Activated T-cell treated with anti-CD3 and anti-CD28 coated beads, Interleukin-2, amount 50 U/mL, for 72 hours (primary cell): ENCODE measurements at places on chromosomes 1 and 21.

GRCh38 chr21:40404396-40404800 lies 442.6 kb downstream of the DSCAM start:
- no peak overlapping the region for H3K27ac ChIP-seq
- no peaks in the 10 kb centered on the region for H3K27me3 ChIP-seq

DNA sequence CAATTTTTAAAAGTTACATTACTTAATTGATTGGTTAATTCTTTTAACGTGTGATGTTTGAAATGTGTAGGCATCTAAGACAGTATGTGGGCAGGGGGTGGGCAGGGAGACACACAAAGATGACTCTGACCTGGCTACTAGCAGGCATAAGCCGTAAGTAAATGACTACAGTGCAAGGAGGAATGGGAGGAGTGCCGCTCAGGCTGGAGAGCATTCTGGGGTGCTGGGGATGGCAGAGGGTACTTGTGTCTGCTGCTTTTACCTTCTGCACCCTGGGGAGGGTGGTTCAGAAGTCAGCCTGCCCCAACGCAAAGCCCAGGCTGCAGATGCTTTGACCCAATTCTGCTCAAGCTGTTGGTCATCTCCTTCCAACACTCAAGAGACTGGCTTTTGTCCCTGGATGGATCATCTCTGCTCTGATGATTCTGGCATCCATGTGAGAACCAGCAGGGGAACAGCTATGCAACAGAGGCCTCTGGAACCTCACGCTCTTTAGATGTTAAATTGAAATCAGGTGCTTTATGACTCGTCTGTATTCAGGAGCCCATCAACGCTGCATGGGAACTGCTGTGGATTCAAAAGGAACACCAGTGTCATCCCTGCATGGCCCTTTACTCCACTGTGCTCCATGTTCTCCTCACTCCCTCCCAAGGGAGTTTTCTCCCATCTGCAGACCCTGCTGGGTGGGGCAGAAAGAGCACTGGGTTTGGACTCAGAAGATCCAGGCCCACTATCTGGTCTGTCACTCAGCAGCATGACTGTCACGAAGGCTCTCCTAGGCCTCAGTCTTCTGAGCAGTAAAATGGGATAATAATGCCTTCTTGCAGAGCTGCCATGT lies 78.8 kb downstream of the FAM78B start:
- peaks cover 19% of the 10 kb centered on the region for H3K27me3 ChIP-seq
- no peaks in the 10 kb centered on the region for H3K4me1 ChIP-seq
- no peaks in the 10 kb centered on the region for H3K36me3 ChIP-seq
- no peak overlapping the region for H3K4me3 ChIP-seq

DNA sequence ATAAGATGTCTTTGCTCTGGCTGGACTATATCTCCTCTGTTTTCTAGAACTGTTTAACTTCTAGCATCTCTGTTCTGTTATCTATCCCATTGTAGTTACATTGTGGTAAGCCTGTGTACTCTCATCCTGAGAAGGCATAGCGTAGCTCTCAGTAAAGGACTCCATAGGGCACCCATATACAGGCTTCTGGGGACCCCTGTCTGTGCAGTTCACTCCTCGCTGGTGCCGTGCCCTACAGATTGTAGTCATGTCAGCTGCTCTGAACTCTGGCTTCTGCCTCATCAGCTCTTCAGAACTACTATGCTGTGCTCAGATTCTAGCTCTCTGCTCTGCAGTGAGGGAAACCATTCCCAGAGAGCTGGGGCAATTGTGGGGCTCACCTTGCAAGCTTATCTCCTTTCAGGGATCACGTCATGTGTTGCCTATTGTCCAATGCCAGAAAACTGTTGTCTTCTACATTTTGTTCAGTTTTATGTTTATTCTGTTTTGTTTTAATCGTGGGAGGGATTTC lies 181.3 kb upstream of the USP24 start:
- no peak for DNase-seq
- no peak overlapping the region for H3K4me3 ChIP-seq
- H3K36me3 ChIP-seq = no peaks in the 10 kb centered on the region
- H3K4me1 ChIP-seq = no peaks in the 10 kb centered on the region
- H3K27ac ChIP-seq = no peak overlapping the region

- H3K4me1 ChIP-seq = no peaks in the 10 kb centered on the region
- DNase-seq = no peak
- no peak overlapping the region for H3K27ac ChIP-seq
- H3K4me3 ChIP-seq = no peak overlapping the region
- no peaks in the 10 kb centered on the region for H3K36me3 ChIP-seq
- peaks cover 16% of the 10 kb centered on the region for H3K27me3 ChIP-seq
These were observed 67.2 kb upstream of the ARHGAP29 start for GRCh38 chr1:94304553-94304952.

- H3K27me3 ChIP-seq = peaks cover 8% of the 10 kb centered on the region
- no peaks in the 10 kb centered on the region for H3K36me3 ChIP-seq
- H3K4me3 ChIP-seq = no peak overlapping the region
- DNase-seq = no peak
- peaks cover 17% of the 10 kb centered on the region for H3K4me1 ChIP-seq
These were observed 84.2 kb downstream of the LACTBL1 start for GRCh38 chr1:22888320-22889075.

GRCh38 chr1:236515443-236515958 lies 8.3 kb upstream of the LGALS8 start:
- no peaks in the 10 kb centered on the region for H3K36me3 ChIP-seq
- no peak overlapping the region for H3K4me3 ChIP-seq
- H3K27ac ChIP-seq = peak overlapping the region; percentile 98
- no peak for DNase-seq
